Omental fat pad (tissue), 4 donors: ENCODE measurements at places on chromosomes 6 and 20. TPM values are rescaled to one million over a fixed set of nuclear protein-coding genes. Genes with fewer than 3 reads are reported as not detected.

Gene SIRPA
- 86.1 TPM for total RNA-seq

GRCh38 chr6:13048113-13048512 lies 280.2 kb downstream of the TBC1D7 start:
- no peak for DNase-seq

DNA sequence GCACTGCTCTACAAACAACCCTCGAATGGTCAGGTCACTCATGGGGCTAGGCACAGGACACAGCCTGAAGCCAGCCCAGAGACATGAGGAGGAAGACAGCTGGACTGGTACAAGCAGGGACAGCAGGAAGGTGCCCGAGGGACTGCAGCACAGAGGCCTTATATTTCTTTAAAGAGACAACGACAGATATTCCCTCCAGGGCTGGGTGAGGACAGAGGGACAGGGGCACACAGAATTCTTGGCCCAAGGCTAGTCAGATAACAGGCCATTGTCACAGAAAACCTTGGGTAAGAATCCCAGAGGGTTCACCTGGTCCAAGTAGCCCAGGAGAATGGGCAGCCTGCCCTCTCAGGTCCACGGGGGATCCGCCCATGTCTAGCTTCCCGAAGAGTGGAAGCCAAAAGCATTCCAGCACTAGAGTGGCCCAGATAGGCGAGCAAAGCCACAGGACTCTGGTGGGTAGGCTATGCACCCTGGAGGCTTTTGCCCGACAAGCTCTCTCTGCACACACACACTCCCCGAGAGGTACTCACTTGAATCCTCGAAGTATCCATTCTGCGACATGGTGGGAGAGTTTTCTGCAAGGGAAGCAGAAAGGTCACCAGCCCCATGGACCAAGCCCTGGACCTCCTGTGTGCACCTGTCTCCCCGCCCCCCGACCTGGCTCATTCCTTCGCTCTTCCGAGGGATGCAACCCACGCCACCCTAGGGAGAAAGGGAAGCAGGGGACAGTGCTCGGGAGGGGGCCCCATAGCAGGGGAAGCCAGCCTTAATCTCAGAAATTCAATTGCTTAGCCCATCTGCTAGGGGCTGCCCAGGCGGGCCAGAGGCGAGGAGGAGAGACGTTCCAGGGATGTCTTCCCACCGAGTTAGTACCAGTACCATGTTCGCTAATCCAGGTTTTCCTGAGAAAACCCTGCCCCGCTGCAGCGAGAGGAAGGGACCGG lies 1.7 kb downstream of the SLC4A11 start:
- no peak for DNase-seq

- DNase-seq = no peak
Measured at GRCh38 chr20:45019762-45020123, 53.4 kb downstream of the STK4 start.

DNA sequence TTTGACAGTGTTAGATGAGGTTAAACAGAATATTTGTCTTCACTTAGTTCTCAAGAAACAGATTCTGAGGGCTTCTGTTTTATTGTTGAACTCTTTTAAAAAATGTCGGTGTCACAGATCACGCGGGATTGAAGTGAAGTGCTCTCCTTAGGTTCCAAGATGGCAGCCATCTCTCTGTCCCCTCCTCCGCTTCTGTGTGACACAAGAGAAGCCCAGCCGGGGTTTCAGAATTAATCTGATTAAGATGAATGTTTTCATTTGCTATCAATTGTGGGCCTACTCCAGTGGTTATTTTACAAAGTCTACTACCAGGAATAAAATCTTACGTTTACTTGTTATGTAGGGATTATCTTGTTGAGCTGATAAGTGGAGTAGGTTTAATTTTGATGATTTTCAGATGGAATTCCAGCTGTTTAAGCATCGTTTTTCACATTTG lies 10.9 kb downstream of the HIVEP1 start:
- no peak for DNase-seq

DNA sequence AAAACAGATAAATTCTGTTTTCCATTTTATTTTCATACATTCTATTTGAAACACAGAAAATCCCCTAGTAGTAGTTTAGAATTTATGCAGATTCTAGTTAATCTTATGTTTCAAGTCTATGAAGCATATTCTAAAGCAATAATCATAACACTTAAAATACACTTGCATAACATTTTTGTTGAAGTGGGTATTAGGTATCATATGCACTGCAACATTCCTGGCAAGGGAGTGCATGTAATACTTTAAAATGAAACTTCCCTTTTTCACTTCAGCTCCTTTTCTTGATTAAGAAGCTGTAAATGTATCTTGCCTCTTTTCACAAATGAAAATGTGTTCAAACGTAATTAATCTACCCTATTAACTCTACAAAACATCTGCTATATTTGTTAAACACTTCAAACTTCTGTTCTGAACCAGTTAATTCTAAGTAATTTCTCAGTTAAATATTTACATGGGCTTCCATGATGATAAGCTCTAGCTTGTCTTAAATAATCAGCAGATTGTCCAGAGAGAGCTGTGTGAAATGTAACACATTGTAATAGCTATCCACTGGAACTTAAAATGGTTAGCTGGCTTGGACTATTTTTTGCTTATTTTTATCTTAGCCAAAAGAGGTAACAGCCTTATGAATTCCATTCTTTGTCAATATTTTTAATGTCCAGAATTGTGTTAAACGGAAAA lies 192.8 kb downstream of the COL19A1 start:
- no peak for DNase-seq

GRCh38 chr20:10579942-10580341 lies 93.9 kb downstream of the JAG1 start:
- DNase-seq = no peak

- DNase-seq = no peak
Measured at GRCh38 chr6:130503146-130503545, 137.3 kb downstream of the TMEM200A start.

DNA sequence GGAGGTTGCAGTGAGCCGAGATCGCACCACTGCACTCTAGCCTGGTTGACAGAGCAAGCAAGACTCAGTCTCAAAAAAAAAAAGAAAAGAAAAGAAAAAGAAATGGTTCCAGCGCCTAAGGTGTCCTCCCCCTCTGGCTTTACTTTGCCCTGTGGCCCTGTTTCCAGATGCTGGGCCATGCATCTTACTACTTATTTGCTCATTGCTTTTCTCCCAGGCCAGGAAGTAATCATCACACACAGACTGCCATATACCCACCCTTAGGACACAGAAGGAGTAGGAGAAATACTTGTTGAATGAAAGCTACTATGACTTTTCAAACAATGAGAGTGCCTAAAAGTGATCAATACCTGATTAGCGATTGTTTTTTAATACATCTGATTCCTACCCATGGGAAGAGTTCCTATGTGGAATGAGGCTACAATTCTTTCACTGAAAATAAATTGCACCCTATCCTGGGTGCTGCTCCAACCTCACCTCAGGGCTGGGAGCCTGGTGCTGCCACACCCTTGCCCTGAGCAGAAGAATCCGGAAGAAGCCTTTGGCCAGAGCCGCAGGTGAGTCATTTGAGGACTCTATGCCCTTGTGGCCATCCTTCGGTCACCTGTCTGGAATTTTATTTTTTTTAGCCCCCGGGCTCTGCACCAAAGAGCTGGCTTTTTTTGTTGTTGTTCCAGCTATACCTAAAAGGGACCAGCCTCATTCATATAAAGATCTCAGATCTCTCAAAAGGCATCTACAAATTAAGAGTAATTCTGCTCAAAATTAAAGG lies 22.7 kb upstream of the TFAP2C start:
- no peak for DNase-seq

DNA sequence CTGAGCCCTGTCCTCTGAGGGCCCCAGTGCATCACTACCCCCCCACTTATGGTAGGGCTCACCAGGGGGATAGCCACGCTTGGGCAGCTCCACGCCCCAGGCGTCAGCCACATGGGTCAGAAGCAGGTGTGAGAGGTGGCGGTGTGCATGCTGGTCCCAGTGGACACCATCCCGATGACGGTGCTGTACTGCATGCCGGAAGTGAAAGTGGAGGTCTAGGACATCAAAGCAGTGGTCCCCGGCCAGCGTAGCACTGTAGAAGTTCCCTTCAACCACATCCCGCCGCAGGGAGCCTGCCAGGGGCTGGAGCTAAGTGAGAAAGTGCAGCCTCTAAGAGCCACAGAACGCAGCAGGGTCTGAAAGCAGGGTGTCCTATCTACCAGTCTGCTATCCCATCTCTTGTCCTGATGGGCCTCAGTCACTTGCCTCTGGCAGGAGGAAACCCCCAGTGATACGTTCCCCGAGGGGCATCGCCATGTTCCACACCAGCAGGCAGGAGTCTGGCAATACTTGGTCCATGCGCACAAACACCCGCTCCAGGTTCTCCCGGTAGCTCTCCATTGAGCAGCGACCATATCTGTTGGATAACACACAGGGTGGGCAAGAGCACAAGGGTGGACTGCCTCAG lies 2.2 kb downstream of the PCED1A start:
- DNase-seq = no peak

- no peak for DNase-seq
Measured at GRCh38 chr6:158272324-158272723, 39.9 kb upstream of the TULP4 start.

Gene ADGRF5
- total RNA-seq = 324 TPM

Gene HMGA1
- 15.6 TPM for total RNA-seq

- peak; percentile 73 for DNase-seq
Measured at GRCh38 chr20:58850693-58851174, at the start of gene GNAS-AS1. TSS of gene GNAS-AS1 (minus strand) at chr20:58850902.

DNA sequence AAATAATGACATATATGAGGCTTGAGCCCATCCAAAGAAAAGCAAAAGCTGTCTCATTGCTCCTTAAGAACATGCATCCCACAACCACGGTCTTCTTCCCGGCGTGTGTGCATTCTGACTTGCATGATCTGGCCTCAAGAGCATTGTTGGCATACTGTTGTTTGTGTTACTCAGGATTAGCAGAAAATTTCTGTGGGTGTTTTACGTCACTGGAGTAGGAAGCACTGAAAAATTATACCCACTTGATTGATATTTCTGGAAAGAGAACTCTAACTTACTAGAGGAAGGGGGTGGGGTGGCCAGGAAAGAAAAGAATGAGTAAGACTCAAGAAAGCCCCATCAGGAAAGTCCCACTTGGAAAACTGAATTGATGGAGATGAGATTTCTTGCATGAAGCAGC lies 326.2 kb upstream of the PRDM1 start:
- DNase-seq = no peak

DNA sequence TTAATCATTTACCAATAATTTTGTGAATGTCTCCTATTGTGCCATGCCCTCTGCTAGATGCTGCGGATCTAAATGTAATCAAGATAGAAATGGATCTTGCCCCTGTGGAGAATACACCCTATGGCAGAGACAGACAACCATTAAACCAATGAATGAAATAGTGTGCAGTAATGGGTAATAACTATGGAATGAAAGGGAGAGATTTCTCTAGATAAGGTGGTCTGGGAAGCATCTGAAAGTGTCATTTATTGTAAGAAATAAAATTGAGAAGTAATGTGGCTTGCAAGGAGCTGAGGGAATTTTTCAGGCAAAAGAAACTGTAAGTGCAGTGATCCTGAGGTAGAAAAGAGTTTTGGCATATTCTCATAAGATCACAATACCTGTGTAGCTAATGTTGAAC lies 430.0 kb downstream of the LMBRD1 start:
- no peak for DNase-seq

- DNase-seq = no peak
Measured at GRCh38 chr6:56839533-56840183, 115.2 kb upstream of the BEND6 start.

GRCh38 chr6:40610229-40610628 lies 23.1 kb upstream of the LRFN2 start:
- no peak for DNase-seq

Gene TXLNB
- 1.4 TPM for total RNA-seq

- DNase-seq = no peak
Measured at GRCh38 chr20:25033924-25034300, 24.0 kb downstream of the ACSS1 start.

Gene LPA
- total RNA-seq = not detected

Gene TRIM40
- total RNA-seq = not detected

Gene GABRR1
- total RNA-seq = not detected

Gene ZSCAN23
- total RNA-seq = 2.7 TPM

Gene GTSF1L
- total RNA-seq = not detected

DNA sequence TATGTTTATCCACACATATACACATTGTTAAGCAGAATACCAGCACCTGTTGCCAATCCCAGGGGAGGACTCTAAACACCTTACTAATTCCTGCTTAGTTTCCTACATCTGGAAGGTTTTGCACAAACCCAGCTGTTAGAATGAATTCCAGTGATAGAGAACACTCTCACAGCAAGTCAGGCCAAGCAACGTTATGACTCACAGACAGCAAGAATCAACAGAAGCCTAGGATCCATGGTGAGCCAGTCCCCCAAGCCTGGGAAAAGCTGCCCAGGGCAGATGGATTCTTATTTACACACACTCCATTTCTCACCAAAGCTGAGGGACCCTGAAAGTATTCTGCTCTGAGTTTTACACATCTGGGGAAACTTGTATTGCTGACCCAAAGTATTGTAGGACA lies 291.7 kb downstream of the SLC35F1 start:
- no peak for DNase-seq

DNA sequence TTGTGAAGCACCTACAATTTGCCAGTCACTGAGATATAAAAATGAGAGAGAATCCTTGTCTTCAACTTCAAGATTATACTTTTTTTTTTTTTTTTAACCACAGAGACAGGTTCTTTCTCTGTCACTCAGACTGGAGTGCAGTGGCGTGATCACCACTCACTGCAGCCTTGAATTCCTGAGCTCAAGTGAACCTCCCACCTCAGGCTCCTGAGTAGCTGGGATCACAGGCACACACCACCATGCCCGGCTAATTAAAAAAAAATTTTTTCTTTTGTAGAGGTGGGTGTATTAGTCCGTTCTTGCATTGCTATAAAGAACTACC lies 51.6 kb upstream of the PMEPA1 start:
- no peak for DNase-seq

Gene WFDC10B
- total RNA-seq = not detected

DNA sequence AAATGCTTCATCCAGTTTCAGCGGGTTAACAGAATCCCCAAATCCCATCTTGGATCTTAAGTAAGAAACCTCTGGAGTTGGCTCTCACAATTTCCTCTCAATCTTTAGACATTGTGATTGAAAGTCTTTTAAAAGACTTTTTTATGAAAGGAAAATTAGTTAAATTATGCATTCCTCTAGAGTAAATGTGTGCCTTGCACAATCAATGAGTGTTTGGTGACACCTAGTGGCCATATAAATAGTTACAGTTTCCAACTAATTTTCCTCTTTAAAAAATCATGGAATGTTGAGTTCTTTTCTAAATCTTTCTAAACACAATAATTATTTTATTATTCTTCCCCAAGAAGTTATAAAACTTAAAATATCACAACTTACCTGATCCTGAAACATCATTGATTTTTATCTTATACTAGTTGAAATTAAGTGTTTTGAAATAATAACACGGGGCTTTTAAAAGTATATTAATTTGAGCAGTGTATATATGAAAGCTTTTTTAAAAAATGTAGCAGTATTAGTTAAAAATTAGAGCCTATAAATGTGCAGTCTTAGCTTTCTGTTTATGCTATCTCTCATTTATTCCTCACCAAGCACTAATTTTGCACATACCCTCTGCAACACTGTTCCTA lies 66.4 kb downstream of the PKHD1 start:
- DNase-seq = no peak

Gene DPPA5
- total RNA-seq = not detected

Gene TMEM63B
- 23.4 TPM for total RNA-seq

Gene BMP5
- 1.4 TPM for total RNA-seq
